Left cardiac atrium (tissue), 4 donors: ENCODE measurements at places on chromosomes 12 and 14.

DNA sequence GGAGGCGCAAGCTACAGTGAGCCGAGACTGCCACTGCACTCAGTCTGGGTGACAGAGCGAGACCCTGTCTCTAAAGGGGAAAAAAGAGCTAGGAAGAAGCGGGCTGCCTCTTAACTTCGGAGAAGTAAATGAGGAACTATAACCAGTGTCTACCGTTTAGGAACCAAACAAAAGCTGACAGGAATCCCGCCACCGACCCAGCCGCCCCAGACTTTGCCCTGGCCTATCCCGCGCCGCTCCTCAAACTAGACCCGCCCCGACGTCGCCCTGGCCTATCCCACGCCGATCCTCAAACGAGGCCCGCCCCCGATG, 568 bp upstream of the SIVA1 start:
- DNase-seq = no peak

- no peak for DNase-seq
These were observed 417.5 kb downstream of the LRIG3 start for GRCh38 chr12:58502841-58503240.

GRCh38 chr12:121949648-121950397, 31.4 kb downstream of the CFAP251 start:
- no peak for DNase-seq

DNA sequence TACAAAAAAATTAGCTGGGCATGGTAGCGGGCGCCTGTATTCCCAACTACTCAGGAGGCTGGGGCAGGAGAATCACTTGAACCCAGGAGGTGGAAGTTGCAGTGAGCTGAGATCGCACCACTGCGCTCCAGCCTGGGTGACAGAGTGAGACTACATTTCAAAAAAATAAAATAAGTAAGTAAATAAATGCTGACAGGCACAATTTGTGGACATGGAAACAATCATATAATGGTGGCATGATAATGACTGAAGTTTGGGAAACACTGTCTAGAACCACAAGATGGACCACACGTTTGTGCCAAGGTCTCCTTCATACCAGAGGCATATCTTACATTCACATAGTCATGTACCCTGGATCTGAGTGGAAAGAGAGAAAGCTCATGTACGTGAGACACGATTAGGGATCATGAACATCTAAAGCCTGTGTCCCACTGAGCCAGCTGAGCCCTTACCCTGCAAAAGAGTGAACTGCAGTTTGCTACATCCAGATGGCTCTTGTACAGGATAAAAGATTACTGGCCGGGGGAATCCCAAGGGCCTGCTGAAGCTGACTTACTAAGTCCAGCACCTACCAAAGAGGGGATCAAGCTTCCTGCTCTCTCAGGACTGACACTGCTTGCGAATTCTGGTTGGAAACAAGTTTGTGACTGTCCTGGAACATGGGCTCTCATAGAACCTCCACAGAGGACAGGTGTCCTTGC, 62.9 kb downstream of the TRAFD1 start:
- DNase-seq = no peak

DNA sequence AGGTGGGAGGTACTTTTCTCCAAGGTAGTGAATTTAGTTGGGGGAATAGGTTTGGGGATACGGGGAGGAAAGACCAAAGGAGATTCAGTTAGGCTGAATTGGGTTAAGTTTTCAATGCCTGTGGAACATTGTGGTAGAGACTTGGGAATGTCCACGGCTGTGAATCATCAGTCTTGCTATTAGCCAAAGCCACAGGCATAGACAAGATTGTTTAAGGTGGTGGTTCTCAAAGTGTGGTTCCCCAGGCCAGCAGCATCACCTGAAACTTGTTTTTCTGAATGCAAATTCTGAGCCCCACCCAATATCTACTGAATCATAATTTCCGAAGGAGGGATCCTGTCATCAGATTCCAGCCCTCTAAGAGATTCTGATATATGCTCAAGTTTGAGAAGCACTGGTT, 316.2 kb downstream of the EGLN3 start:
- no peak for DNase-seq
